C1 segment of cervical spinal cord (tissue), 14 donors: ENCODE measurements at places on chromosomes 13 and 19.
A peak's percentile ranks its signal among the peaks of the same experiment; 100 is the strongest.

DNA sequence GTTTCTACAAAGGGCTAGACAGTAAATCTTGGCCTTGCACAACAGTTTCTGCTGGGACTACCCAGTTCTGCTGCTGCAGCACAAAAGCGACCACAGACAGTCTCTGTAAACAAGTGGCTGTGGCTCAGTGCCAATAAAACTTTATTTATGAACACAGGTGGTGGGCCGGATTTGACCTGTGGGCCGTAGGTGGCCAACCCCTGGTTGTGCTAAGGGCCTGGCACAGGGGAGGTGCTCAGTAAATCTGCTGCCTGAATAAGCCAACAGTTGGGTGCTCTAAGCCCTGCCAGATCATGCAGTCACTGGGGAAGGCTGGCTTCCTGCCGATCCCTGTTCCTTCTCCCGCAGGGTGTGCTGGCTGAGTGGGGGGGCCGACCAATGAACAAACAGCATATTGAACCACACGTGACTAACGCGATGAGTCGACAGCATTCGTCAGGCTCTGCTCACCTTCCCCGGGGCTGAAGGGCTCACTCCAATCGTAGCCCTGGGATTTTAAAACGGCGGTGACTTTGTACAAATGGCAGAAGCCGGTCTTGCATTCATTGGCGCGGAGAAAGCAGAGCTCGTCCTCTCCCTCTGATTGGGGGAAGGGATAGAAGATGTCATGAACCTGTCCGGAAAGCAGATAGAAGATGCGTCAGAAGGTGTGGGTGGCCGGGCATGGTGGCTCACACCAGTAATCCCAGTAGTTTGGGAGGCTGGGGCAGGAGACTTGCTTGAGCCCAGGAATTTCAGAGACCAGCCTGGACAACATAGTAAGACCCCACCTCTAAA lies 24.3 kb upstream of the MYDGF start:
- DNase-seq = peak; percentile 41

DNA sequence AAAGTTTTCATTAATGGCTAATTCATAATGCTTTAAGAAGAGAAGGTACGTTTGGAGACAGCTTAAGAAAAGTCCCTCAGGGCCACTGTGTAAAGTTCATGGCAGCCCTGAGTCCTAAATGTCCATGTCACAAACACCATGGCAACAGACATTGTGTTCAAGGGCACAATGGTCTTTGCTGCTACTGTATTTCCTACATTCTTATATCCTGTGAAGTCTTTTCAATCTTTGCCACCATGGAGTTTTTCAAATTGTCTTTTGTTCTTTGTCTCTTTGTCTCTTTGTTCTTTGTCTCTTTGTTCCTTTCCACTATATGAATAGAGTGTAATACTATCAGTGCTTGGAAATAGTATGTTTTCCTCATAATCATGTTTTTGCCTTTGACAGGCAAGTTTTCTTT lies 178.8 kb downstream of the VWA8 start:
- DNase-seq = no peak

DNA sequence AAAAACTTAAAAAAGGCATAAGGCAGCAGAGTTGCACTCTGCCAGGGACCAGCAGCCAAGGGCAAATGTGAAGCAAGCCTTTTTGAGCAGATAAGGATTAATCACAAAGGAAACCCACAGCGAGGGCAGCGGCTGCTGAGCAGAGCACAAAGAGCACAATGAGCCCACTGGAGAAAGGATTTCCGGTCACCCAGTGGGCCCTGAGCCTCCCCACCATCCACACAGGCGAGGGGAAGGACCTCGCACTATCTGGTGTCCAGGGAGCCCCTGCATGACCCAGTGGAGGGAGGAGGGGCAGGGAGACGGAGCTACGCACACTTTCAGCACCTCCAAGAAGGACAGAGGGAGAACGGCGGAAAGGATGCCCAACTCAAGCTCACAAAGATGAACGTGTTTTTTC lies 40.0 kb downstream of the COL4A1 start:
- no peak for DNase-seq

GRCh38 chr13:110425444-110425780 lies 118.3 kb downstream of the COL4A2 start:
- no peak for DNase-seq

DNA sequence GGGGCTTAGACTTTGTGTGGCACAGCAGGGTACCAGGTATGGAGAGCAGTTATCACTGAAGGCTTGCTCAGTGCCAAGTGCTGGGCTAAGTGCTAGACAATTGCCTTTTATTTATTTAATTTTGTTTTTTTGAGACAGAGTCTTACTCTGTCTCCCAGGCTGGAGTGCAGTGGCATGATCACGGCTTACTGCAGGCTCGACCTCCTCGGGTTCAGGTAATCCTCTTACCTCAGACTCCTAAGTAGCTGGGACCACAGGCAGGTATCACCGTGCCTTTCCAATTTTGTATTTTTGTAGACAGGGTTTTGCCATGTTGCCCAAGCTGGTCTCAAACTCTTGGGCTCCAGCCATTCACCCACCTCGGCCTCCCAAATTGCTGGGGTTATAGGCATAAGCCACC lies 256.9 kb downstream of the ZNF536 start:
- peak; percentile 11 for DNase-seq

GRCh38 chr13:36673838-36674326 lies at the start of gene SERTM1:
SERTM1 (plus strand) TSS chr13:36674020; CDS start chr13:36695079, 21,059 bp downstream.
- no peak for DNase-seq
